ENCODE measurements at places on chromosomes 12 and 14. TPM values are rescaled to one million over a fixed set of nuclear protein-coding genes. Genes with fewer than 3 reads are reported as not detected.

The PRB2 gene
- total RNA-seq: not detected

DNA sequence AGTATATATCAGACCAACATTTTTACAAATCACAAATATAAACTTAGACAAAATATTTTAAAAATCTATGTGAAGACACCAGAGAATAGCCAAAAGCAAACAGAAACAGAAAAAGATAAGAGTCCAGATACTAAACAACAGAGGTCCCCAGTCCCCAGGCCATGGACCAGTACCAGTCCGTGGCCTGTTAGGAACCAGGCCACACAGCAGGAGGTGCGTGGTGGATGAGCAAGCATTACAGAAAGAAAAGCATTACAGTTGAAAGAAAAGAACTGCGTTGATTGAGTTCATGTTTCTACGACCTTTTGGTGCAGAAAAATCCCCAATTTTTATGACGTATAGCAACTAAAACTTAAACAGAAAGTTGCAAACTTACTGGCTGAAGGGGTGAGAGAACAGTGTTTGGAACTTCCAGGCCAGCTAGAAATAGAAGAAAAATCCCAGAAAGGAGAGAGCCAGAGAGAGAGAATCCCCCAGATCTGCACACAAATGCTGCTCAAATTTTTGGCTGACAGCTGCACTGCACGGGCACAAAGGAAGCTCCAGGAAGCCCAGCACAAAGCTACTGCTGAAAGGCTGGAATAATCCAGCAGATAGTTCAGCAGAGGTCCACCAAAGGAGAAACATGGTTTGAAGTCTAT lies 159.6 kb upstream of the C14orf180 start:
- DNase-seq: no peak

GRCh38 chr12:109777544-109777943 lies 55.7 kb downstream of the TRPV4 start:
- no peak for DNase-seq

GRCh38 chr14:61388976-61389576 lies 67.7 kb downstream of the PRKCH start:
- DNase-seq: no peak

DNA sequence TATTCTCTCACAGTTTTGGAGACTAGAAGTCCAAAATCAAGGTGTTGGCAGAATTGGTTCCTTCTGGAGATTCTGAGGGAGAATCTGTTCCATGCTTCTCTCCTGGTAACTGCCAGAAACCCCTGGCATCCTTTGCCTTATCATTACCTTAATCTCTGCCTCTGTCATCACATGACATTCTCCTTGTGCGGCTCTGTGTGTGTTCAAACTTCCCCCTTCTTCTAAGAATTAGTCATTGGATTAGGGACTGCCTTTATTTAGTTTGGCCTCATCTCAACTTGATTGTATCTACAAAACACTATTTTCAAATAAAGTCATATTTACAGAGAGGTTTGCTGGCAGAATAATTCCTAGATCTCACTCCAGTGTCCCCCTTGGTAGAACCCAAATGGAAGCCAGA lies 68.9 kb downstream of the ZNF641 start:
- DNase-seq: no peak

DNA sequence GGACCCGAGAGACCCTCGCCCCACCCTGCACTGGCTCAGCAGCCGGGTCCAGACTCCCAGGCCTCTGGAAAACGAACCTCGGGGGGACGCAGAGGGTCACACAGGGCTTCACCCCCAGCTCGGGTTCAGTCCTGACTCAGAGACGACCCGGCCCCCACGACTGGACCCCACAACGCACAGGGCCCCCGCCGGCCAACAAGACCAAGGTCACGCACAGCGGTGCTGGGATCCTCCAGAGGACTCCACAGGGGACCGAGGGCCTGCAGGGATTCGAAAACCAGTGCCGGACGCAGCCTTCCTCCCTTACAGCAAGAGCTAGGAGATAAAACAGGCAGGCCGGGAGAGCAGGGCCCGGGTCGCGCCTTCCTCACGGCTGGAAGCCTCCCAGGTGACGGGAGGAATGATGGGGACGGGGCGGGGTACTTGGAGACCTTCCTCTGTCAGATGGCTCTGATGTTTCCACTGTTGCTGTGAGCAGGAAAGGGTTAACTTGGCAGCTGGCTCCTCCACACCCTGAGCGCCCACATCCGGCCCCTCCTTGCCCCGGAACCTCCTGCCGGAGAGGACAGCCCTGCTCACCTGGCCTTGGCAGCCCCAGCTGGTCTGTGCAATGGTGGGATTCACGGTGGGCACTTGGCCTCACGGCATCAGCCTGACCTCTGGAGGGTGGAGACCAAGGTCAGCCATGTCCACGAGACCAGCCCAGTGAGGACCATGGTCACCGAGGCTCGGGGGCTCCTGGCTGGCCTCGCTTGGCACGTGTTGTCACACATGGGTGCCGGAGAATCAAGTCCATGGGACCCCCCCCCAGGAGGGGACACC lies 46.2 kb downstream of the GALNT9 start:
- DNase-seq: no peak

The SARNP gene
- total RNA-seq: 52.0 TPM

GRCh38 chr14:97106609-97107008 lies 309.4 kb downstream of the VRK1 start:
- no peak for DNase-seq

The POLR3B gene
- 18.1 TPM for total RNA-seq

GRCh38 chr12:93968536-93969285 lies 179.7 kb upstream of the PLXNC1 start:
- DNase-seq: no peak

The PLEK2 gene
- 0.64 TPM for total RNA-seq

DNA sequence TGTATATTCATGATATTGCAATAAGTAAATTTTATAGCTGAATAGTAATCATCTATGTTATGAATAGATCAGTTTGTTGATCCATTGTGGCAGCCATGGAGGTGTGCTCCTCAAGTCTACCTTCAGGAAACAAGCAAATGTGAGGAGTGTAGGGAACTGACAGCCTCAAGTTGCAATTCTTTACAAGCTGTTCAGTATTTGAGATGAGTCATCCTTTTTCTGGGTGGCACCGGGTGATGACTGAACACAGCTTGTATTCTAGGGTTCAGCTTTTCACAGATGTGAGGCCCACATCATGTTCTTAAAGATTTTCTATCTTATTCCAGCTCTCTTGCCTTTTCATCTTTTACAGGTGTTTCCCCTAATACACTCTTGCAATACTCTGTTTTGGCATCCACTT lies 452.4 kb downstream of the KCNH5 start:
- DNase-seq: no peak

DNA sequence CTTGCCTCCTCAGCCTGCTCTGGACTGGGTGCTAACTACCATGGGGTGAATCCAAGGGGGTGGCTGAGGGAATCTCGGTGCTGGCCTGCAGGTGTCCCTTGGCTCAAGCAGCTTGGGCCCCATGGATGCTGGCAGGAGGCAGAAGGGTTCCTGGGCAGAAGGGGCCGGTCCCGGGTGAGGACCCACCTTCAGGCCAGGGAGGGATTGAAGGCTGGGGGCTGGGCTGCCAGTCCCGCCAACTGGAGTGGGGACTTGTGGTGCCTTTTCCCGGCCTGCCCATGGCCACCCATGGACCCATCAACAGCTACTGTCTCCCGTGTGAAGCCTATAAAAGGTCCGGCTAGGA lies 550.1 kb downstream of the SLC6A15 start:
- no peak for DNase-seq

The KRT73 gene
- not detected for total RNA-seq

The KLRC1 gene
- not detected for total RNA-seq
